ENCODE measurements at places on chromosomes 6 and 20.

GRCh38 chr6:121571455-121571854 is 136.0 kb downstream of the GJA1 start:
- no peak overlapping the region for H3K27ac ChIP-seq
- no peak for DNase-seq
- no peaks in the 10 kb centered on the region for H3K27me3 ChIP-seq
- no peak overlapping the region for H3K4me3 ChIP-seq
- H3K36me3 ChIP-seq: no peaks in the 10 kb centered on the region

DNA sequence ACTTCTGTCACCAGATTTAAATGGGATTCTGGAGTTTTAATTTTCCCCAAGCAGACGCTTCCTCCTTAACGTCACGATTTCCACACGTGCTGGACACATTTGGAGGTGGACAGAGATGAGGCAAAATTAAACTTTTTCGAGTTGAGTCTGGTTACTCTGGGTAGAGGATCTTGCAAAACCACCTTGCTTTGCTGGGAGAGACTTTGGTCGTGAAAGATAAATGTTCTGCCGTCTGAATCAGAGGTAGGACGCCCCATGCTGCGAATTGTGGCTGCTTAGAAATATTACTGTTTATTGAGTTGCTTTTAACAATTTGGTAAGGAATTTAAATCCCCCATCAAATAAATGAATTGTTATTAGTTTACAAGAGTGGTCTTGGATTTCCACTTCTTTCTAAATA is 46.8 kb downstream of the CTCFL start:
- no peaks in the 10 kb centered on the region for H3K36me3 ChIP-seq
- DNase-seq: no peak
- peaks cover 6% of the 10 kb centered on the region for H3K27me3 ChIP-seq
- H3K4me1 ChIP-seq: peaks cover 16% of the 10 kb centered on the region
- H3K4me3 ChIP-seq: no peak overlapping the region

- H3K27ac ChIP-seq: peak overlapping the region; percentile 19
- H3K4me3 ChIP-seq: no peak overlapping the region
- H3K4me1 ChIP-seq: no peaks in the 10 kb centered on the region
- no peaks in the 10 kb centered on the region for H3K36me3 ChIP-seq
- no peaks in the 10 kb centered on the region for H3K27me3 ChIP-seq
These were observed 183.0 kb downstream of the THBS2 start for GRCh38 chr6:169070506-169071176.

DNA sequence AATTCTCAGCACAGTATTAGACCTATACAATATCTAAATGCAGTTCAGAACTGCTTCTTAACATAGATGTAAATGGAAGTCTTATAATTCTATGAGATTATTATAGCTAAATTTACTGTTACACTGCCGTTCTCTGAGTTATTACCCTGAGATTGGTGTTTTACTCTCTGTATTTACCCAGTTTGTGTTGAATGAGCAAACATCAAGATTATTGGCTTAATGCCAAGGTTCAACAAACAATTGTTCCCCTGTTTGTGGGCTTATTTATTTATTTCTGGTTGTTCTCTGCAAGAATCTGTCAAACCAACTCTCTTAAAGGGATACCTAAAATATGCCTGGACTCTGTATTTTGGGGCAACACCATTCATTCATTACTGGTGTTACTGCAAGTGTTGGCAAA is 5.2 kb upstream of the STMND1 start:
- H3K27ac ChIP-seq: peak overlapping the region; percentile 58
- H3K36me3 ChIP-seq: no peaks in the 10 kb centered on the region
- H3K4me3 ChIP-seq: no peak overlapping the region
- H3K4me1 ChIP-seq: peaks cover 6% of the 10 kb centered on the region
- H3K27me3 ChIP-seq: peaks cover 2% of the 10 kb centered on the region

GRCh38 chr20:21804802-21805201 is 99.3 kb downstream of the PAX1 start:
- no peak overlapping the region for H3K4me3 ChIP-seq
- H3K27ac ChIP-seq: no peak overlapping the region
- DNase-seq: no peak
- peaks cover 2% of the 10 kb centered on the region for H3K27me3 ChIP-seq
- no peaks in the 10 kb centered on the region for H3K4me1 ChIP-seq
- H3K36me3 ChIP-seq: no peaks in the 10 kb centered on the region

All from spinal cord (tissue), 10 donors.